Inflammatory macrophage treated with lipopolysaccharide for 1 hour (primary cell): ENCODE measurements at places on chromosomes 6 and 20.
A peak's percentile ranks its signal among the peaks of the same experiment; 100 is the strongest.

DNA sequence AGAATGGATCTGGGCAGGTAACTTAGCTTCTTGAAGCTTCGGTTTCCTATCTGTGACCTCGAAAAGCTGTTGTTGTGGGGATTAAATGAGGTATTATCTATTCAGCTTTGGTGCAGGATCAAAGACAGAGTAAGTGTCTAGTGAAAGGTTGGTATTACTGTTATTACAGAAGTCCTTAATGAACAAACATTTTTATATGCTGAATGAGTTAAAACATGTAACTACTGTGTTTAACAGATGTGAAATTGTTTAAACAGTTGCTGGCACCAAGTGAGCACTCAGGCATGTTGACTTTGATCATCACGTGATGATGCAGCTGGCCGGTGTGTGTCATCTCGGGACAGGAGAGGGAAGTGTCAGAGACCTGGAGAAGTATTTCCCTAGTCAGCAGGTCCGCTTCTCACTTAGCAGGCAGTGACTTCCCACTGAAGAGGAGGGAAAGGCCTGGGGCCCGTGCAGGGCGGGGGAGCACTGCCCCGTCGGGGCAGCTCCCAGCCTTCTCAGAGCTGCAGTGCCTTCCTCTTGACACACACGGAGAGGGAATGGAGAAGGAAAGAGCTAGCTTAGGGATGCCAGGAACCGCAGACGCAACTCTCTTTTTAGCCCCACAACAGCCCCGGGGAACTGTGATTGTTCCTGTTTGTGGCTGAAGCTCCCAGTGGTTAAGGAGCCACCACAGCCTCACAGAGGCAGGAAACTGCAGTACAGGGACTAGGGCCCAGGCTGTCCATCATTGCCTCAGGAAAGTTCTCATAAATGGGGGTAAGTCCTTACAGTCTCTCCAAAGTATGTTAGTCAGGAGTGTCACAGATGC is 18.0 kb downstream of the TUBB2A start:
- peak; percentile 86 for DNase-seq

GRCh38 chr20:63775096-63775978 is 35.8 kb downstream of the SLC2A4RG start:
- DNase-seq: no peak

DNA sequence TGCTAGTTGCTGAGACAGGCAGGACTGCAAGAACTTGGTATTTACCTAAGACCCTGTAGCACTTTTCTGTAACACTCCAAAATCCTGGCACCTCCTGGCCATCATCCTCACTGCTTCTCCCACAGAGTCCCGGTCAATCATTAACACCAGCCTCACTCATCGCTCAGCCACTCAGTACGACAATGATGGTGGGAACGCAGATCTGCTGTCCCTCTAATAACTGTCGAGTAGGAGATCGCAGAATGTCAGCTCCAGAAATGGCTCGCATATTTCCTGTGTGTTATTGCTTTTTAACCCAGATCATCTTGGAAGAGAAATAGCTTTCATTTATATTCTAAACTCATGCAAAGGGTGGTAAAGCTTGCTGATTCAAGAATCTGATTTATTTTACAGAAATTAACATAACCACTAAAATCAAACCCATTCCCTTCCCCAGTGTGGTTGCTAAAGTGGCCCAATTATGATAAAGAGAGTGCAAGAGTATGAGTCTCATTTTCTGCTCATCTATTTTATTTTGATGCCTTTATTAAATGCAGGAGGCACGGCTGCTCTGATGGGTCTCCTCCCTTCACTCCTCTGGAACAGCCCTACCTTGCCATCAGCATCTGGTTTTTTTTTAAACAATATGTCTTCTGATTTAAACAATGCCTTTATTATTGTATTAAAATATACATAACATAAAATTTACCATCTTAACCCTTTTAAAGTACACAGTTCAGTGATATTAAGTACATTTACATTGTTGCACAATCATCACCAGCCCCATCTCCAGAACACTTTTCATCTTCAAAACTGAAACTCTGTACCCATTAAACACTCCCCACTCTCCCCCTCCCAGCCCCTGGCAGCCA is 28.3 kb upstream of the GGTLC1 start:
- no peak for DNase-seq

- peak; percentile 28 for DNase-seq
Observed at GRCh38 chr20:23629017-23629541, 8.7 kb downstream of the CST3 start.

DNA sequence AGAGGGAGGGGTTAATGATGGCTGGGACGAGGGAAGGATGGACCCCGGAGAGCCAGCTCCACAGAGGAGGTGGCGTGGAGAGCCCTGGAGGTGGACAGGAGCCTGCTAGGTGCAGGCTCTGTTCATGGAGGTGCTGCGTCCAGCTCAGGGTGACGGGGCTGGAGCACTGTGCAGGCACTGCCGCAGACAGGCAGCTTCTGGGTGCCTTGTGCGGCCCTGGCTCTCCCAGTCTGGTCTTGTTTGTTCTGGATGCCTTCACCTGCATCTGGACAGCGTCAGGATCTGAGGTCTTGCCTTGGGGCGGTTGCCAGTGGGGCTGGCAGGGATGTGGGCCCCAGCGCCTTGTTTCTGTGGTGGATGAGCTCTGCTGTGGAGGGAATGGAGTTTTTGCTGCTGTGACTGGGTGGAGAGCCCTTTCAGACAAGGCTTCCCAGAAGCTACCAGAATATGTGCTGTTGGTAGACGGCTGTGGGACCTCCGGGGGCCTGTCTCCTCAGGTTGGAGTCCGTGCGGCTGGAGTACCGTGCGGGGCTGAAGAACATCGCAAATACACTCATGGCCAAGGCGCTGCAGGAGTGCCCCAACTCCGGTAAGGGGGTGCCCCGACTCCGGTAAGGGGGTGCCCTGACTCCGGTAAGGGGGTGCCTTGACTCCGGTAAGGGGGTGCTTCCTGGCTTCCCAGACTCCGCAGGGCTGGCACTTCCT is 7.8 kb upstream of the C20orf204 start:
- no peak for DNase-seq

- peak; percentile 34 for DNase-seq
Observed at GRCh38 chr6:138088326-138088762, 18.9 kb downstream of the PERP start.

DNA sequence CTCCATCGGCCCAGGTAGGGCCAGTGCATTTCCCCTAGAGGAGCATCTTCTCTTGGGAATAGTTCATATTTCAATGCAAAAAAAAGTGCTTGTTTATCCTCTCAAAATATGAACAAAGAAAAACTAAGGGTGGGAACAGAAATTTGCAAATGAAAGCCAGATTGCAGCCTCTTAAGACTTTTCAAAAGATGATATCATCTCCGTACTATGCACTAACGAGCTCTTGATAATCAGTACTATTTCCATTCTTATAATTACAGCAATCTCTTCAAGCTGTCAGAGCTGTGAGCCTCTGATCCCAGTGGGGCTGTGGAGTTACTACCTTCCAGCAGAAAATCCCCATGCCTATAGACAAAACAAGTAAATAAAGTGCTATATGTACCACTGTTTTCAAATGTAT is 77.1 kb downstream of the SOD2 start:
- no peak for DNase-seq

GRCh38 chr6:19210849-19211590 is 626.1 kb upstream of the ID4 start:
- no peak for DNase-seq

DNA sequence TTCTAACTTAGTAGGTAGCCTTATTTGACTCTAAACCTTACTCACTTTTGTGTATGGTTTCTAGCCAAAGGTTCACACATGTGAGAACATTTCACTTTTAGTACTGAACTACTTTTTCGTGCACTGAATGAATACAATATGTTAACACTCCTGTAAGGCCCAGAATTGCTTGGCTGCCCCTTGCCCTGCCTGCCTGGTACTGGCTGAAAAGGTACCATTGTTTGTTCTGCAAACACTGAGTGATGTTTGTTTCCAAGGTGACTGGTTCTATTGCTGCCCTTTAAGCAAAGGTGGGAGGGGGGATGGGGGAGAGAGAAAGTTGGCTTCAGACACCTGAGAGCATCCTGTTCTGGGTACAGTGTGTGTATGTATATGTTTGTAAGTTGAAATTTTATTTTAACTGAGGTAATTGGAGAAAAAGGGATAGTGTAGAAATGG is 31.2 kb downstream of the RREB1 start:
- no peak for DNase-seq

- no peak for DNase-seq
Observed at GRCh38 chr6:99789767-99790166, 183.1 kb downstream of the PRDM13 start.

DNA sequence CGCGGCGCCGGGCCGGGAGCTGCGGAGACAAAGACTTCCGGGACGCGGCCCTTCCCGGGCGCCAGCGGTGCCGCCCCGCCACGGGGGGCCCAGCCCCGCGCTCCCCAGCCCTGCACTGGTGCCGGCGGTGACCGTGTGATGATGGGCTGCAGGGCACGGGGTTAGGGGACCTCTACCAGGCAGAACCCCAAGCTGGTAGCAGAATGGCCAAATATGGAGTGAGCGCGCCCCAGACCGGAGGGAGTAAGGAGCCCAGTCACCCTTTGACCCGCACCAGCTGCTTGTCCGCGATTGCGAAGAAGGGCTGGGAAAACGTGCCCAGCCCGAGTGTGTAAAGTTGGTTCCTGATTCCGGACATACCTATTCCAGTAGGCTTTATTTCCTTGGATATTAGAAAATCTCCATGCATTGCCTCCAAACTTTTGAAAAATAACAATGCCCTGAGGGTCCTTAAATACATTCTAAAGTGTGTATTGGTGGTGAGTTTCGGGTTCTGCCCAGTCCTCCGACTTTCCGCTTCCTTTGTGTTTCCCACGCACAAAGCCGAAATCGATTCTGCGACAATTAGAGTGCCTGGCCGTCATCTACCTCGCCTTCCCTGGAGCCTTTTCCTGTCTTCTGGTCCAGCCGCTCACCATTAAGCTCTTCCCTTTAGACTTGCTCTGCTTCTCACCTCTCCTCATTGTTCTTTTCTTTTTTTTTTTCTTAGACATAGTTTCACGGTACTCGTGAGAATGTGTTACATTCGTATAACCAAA is 1.1 kb downstream of the ABRACL start:
- peak; percentile 41 for DNase-seq

DNA sequence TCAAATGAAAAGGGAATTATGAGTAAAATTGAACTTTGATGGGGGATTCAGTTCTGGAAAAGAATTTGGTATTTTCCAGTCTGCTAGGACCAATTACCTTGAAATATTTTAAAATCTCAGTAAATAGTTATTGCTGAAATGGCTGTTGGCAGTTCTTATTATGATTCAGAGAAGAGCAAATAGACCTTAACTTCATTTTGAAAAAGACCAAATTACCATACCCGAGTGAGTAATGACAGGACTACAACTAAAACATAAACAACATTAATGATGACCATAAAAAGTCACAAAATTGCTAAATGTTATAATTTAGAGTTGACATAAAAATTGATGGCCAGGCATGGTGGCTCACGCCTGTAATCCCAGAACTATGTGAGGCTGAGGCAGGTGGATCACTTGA is 21.7 kb downstream of the TRIM38 start:
- no peak for DNase-seq

DNA sequence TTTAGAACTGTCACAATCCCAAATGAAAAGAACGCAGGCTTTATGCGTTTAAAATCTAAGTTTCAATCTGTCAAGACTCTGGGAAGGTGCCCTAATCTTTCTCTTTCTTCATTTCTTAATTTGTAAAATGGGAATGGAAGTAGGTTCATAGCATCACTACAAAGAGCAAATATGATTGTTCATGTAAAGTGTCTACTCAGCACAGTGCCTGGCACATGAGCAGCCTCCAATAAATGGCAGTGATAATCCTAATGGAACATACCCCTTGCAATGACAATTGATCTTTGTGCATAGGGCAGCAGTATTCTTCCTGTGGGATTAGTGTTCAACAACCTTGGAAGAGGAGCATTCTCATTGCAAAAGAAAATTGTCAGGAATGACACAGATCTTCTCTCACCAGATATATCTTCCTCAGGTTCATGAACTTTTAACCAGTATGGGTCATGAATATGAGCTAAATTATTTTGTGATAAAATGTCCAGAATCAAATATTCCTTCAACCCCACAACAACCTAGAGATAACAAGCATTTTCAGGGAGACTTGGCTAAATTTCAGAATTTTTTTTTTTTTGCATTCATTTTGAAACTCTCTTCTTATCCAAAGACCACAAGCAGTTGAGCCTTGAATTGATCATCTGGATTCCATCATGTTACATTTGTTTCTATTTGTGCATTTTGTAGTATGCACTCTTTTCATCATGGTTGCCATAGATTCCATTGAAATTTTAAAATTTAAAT is 149.1 kb downstream of the TBX18 start:
- DNase-seq: no peak

DNA sequence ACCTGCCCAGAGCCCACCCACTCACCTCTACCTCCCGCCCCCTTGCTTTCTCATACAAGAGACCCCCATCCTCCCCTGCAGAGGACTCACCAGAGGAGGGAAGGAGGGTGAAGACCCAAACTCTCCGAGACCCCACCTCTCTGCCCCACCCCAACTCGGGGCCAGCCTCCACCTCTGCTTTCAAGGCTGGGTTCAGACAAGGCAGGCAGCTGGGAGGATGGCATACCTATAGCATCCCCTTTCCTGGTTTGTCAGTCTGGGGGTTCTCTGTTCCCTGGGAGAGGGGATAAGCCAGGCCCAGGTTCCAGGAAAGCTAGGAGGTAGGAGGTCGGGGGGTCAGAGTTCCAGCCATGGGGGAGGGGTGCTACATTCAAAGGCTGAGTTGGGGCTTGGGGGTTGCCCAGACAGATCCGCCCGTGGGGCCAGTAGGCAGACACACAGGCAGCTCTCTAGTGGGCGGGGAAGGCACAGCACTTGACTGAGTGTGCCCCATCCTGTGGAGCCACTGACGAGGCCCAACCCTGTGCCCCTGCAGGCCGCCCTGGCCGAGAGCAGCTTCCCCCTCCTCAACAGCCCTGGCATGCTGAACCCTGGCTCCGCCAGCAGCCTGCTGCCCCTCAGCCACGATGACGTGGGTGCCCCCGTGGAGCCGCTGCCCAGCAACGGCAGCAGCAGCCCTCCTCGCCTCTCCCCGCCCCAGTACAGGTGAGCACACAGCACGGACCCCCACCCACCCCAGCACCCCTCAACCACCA is 40.8 kb upstream of the MDFI start:
- DNase-seq: no peak

DNA sequence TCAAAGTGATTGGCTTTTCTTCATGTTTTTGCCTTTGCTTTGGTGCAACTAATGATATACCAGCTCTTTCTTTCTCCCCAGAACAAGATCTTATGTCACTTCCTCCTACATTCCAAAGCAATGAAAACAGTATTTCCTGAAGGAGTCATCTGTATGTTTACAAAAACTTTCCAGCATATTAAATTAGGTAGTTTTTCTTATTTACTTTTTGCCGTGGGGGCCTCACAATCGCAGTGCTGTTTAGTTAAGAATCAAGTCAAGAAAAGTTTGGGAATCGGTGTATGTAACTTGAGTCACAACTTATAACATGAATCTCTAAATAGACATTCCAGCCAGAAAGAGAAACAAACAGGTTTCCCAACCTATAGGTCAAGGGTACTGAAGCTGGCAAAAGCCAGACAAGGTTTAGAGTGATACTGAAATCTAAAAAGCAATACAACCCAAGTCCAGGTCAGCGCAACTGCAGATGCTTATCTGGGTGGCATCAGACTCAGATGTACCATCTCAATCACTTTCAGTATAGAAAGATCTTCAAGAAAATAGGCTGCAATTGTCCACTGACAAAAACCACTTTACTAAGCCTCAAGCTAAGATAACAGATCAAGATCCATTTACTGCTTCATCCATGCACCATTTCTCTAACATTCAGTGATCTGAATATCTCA is 63.6 kb downstream of the IPCEF1 start:
- no peak for DNase-seq
